ENCODE measurements at places on chromosomes 2 and 18. TPM values are rescaled to one million over a fixed set of nuclear protein-coding genes. Genes with fewer than 3 reads are reported as not detected.

THADA gene
- total RNA-seq: 35.9 TPM

GLB1L gene
- total RNA-seq: 6.4 TPM

CARF gene
- 4.4 TPM for total RNA-seq

SPP2 gene
- not detected for total RNA-seq

CASP8 gene
- total RNA-seq: 34.6 TPM

LONRF2 gene
- not detected for total RNA-seq

RTP5 gene
- total RNA-seq: not detected

SH3RF3 gene
- total RNA-seq: not detected

DPP4 gene
- not detected for total RNA-seq

PRKAG3 gene
- not detected for total RNA-seq

ITGB6 gene
- total RNA-seq: not detected

PRSS56 gene
- not detected for total RNA-seq

UPP2 gene
- total RNA-seq: not detected

ZNF892 gene
- total RNA-seq: 2.5 TPM

CXCR1 gene
- not detected for total RNA-seq

CYS1 gene
- 11.2 TPM for total RNA-seq

VAMP8 gene
- total RNA-seq: 73.2 TPM

RAD51AP2 gene
- total RNA-seq: not detected

VWA3B gene
- not detected for total RNA-seq

SEMA4F gene
- total RNA-seq: 8.9 TPM

ST8SIA3 gene
- not detected for total RNA-seq

AGXT gene
- total RNA-seq: not detected

RNASEH1 gene
- 41.7 TPM for total RNA-seq

MBP gene
- 1.3 TPM for total RNA-seq

All from G401 (cell line).